ENCODE measurements at places on chromosomes 2 and 18. TPM values are rescaled to one million over a fixed set of nuclear protein-coding genes. Genes with fewer than 3 reads are reported as not detected.

The ACVR1C gene
- 0.63 TPM for total RNA-seq

The SDC1 gene
- not detected for total RNA-seq

The PAX8 gene
- 0.55 TPM for total RNA-seq

The KYNU gene
- total RNA-seq: not detected

The REEP1 gene
- 0.21 TPM for total RNA-seq

The SNORC gene
- 0.99 TPM for total RNA-seq

The CLEC4F gene
- total RNA-seq: not detected

The ASB18 gene
- not detected for total RNA-seq

The HOXD3 gene
- not detected for total RNA-seq

The RAB27B gene
- total RNA-seq: 2.0 TPM

The STARD6 gene
- not detected for total RNA-seq

The KANSL1L gene
- total RNA-seq: 2.6 TPM

The LYPD1 gene
- not detected for total RNA-seq

The FANCL gene
- total RNA-seq: 19.2 TPM

The KHK gene
- total RNA-seq: 12.4 TPM

The CYP27A1 gene
- total RNA-seq: not detected

The KCNG2 gene
- total RNA-seq: not detected

The NYAP2 gene
- not detected for total RNA-seq

The SLC9A4 gene
- total RNA-seq: 0.08 TPM

The MYO5B gene
- not detected for total RNA-seq

The PFN4 gene
- total RNA-seq: 0.26 TPM

The TFCP2L1 gene
- 0.16 TPM for total RNA-seq

The FIGLA gene
- total RNA-seq: not detected

The KCNF1 gene
- total RNA-seq: not detected

The CNTNAP5 gene
- total RNA-seq: not detected

The TGFA gene
- not detected for total RNA-seq

The RAB17 gene
- 0.61 TPM for total RNA-seq

The CHMP1B gene
- total RNA-seq: 22.8 TPM

The PROKR1 gene
- not detected for total RNA-seq

The INHA gene
- not detected for total RNA-seq

The BMP10 gene
- total RNA-seq: not detected

The PDCD1 gene
- total RNA-seq: 2.4 TPM

The NT5DC4 gene
- total RNA-seq: not detected

The FOXI3 gene
- total RNA-seq: not detected

The PNPT1 gene
- total RNA-seq: 37.6 TPM

The LIMS4 gene
- 0.78 TPM for total RNA-seq

The SERPINB11 gene
- not detected for total RNA-seq

The IL1F10 gene
- not detected for total RNA-seq

The DTNA gene
- total RNA-seq: not detected

The IGFBP5 gene
- 0.18 TPM for total RNA-seq

The ADD2 gene
- total RNA-seq: 14.2 TPM

The ANKRD30B gene
- not detected for total RNA-seq

The GPC1 gene
- total RNA-seq: 5.7 TPM

The CXCR1 gene
- 0.55 TPM for total RNA-seq

The MYO7B gene
- 0.82 TPM for total RNA-seq

The ITGAV gene
- 4.9 TPM for total RNA-seq

The MARCO gene
- not detected for total RNA-seq

The SYT4 gene
- not detected for total RNA-seq

The TEX44 gene
- not detected for total RNA-seq

The CFAP53 gene
- total RNA-seq: 0.21 TPM

The LYPD6 gene
- total RNA-seq: not detected

The BARD1 gene
- 57.1 TPM for total RNA-seq

The METTL21A gene
- 22.9 TPM for total RNA-seq

The HMSD gene
- not detected for total RNA-seq

The REG3A gene
- total RNA-seq: not detected

The CDC42EP3 gene
- 30.1 TPM for total RNA-seq

The CNDP1 gene
- total RNA-seq: not detected

The VWC2L gene
- not detected for total RNA-seq

The KLHL29 gene
- 4.4 TPM for total RNA-seq

All from activated CD8-positive, alpha-beta T cell treated with anti-CD3 and anti-CD28 coated beads, Interleukin-2, amount 10 ng/mL, durations not matched to agents 7 days and 5 days (primary cell).